Ammon's horn (tissue), 1 donor: ENCODE measurements at places on chromosomes 7 and 10.
A peak's percentile ranks its signal among the peaks of the same experiment; 100 is the strongest.

GRCh38 chr7:145252031-145252430, 416.2 kb upstream of the TPK1 start:
- DNase-seq = no peak

DNA sequence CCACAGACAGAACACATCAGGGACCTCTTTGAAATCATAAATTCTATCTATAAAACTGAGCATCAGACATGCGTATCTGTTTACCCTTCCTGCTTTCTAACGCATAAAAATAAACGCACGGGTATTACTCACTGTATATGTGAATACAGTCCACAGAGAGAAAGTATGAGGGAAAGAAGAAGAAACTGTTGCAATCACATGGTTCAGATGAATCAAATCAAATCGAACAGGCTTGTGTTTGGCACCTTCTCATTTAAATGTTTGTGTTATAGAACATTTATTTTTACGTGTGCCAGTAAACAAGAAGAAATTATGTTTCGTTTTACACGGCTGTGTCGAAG, 322.0 kb downstream of the FRMD4A start:
- no peak for DNase-seq

- DNase-seq = no peak
Measured at GRCh38 chr7:81926-82756, 110.2 kb upstream of the FAM20C start.

DNA sequence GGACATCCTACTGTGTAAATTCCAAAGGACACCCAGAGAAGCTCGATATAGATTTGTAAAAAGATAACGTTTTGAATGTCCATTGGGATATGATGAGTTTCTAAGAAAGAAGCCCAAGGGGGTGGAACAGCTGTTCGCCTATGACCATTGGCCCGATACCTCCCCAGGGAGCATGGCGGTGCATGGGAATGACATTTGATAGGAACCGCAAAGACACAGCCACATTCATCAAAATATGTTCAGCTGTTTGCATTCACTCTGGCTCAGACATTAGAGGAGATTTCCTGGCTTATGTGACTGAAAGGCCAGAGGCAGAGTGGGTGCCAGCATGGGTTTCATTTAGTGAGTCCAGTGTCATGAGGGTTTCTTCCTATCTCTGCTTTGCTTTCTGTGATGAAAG, 56.0 kb upstream of the BAIAP2L1 start:
- no peak for DNase-seq

DNA sequence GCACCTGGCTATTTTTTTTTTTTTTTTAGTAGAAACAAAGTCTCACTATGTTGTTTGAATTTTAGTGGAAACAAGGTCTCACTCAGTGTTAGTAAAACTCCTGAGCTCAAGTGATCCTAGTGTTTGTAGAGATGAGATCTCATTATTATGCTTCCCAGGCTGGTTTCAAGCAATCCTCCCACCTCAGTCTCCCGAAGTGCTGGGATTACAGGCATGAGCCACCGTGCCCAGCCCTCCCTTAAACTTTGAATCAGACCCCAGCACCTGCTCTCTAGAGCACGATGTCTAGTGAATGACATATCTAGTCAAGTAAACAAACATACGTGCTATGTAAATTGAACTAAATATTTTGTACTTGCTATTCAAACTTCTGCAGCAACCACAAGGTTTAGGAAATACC, 105.6 kb upstream of the MYO3A start:
- DNase-seq = no peak

- DNase-seq = no peak
Measured at GRCh38 chr10:102799691-102800471, 37.3 kb downstream of the CYP17A1 start.

DNA sequence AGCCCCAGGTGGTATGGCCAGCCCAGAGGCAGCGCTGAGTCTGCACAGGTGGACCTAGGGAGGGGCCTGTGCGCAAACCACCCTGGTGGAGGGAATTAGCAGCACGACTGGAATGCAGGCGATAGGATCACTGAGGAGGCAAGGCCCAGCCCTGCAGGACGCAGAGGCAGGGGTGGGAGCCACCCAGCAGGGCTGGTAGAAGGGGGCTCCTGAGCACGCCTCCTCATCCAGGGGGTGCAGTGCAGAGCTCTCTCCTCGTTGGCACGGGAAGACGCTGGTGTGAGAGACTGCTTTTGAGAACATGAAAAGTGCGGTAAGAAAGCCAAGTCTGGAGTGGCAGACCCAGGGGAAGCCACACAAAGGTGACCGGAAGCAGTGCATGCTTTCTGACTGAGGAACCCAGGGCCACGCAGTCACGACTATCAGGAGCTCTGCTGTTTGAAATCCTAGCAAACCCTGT, 6.0 kb downstream of the FXYD4 start:
- DNase-seq = no peak

DNA sequence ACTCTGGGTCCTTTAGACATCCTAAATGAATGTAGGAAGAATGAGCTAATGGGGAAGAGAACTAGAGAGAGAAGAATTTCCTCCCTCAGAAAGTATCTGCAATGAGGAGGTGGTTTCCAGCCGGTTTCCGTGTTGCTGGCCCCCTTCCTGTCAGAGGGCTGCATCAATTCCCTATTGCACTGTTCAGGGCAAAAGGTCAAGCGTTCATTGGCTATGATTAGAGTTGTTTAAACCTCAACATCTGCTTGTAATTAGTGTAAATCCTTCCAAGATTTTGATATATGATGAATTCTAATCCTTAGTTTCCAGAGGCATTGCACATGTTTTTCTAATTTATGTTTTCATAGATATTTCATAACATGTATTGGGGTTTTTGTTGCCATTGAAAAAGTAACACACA, 107.3 kb upstream of the SGCE start:
- no peak for DNase-seq

- peak; percentile 88 for DNase-seq
Measured at GRCh38 chr10:128064108-128064969, 61.9 kb downstream of the MKI67 start.

- peak; percentile 63 for DNase-seq
Measured at GRCh38 chr10:58299580-58299979, 30.6 kb downstream of the CISD1 start.

DNA sequence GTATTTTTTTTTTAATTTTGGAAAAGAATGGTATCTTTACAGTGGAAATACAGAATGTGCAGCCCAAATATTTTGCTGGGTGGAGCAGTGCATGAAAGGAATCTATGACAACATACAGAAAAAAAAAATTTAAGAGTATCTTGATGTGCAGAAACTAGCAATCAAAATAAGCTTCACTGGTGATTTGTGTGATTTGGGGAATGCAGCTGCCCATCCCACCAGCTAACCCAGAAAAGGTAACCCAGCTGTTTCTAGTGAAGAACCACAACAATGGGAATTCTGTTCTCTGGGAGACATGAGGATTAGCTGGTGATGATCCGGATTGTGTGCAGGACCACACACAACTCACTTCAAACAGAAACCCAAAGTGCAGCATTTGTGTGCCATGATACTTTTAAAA, 375.5 kb downstream of the SEMA3D start:
- DNase-seq = no peak

- peak; percentile 58 for DNase-seq
Measured at GRCh38 chr7:140317597-140317996, 80.7 kb downstream of the SLC37A3 start.

DNA sequence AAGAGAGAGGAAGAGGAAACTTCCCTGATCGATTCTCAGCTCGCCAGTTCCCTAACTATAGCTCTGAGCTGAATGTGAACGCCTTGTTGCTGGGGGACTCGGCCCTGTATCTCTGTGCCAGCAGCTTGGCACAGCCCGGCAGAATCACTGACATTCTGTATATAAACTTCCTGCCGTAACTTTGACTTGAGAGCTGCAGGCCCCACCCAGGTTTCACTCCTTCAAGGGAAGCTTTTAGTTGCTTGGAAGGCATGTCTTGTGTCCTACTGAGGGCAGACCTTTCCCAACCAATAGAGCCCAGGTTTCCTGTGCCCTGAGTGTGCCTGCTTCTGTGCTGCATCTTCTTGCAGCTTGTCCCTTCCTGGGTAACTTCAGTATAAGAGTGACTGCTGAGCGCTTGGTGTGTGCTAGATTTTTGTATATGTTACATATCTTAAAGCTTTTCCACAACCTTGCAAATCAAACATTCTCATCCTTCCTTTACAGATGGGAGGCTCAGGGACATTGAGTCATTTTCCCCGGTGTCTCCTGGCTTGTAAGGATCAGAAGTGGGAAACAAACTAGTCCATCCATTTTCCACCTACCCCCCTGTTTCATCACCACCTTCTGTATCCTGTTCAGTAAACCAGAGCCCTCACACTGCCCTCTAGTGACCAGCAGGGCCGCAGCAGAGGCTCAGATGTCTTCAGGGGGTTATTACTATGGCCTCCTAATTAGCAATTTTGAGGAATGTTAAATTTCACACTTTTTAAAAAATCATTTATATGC, 225.2 kb upstream of the PRSS58 start:
- DNase-seq = peak; percentile 66

DNA sequence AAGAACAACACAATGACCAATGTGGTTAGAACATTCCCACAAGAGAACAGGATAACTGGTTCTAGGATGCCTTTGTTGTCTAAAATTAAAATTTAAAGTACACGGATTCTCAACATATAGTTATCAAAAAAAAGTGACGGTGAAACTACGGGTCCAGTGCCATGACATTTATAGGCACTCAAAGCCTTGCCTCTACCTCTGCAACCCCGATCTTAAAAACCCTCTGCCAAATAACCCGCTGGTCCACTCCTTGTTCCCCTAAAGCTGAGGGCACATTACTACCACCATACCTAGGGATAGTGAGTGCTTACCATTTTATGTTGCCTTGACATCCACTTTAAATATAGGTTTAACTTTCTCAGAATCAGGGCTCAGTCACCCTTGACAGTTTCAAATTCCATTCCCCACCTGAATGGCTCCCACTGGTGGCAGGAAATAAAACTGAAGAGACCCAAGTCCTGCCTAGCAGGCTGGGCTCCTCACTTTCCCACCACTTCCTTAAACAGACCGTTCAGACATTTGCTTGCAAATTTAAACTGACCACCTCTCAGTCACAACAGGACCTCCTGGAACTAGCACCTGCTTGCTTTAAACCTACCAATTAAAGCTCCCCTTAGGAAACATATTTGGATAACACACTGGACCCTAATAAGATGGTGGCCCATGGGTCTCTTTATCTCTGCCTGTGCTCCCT, 169.9 kb upstream of the ASAH2 start:
- peak; percentile 56 for DNase-seq

DNA sequence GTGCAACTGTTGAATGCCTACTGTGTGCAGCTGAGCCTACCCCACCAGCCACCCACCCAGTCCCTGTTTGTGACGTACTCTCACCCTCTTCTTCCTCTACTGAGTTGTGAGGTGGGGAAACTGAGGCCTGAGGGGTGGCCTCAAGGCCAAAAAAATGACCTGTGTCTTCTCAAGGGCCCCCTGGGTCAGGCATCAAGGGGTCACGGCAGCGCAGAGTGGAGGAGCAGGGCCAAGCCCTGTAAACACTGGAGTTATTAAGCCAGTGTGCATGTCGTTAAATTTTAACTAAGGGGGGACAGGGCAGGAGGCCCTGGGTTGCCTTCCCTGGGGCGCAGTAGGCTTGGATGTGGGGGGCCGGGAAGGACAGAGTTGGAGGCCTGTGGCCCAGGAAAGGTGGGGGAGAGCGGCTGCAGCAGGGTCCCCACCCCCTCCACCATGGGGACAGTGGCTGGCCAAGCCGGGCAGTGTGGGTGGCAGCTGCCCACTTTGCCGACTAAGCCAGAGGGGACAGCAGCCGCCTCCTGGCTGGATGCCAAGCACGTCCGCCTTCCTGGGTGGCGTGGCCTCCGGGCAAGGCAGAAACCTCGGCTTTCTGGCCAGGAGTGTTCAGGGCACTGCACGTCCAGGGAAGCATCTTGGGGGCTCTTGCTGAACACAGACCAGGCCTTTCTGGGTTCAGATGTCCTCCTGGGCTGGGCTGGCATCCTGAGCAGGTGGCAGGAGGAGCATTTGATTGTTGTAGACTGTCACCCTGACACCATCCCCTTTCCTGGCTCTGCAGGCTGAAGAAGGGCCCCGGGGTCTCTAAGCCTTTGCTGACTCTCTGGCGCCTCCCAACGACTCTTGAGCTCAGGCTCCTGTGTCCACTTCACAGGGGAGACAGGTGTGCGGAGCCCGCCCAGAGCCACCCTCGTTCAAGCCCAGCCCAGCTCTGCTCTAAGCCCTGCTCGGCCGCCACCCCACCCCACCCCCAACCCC, 1.9 kb downstream of the SLC29A4 start:
- peak; percentile 59 for DNase-seq

DNA sequence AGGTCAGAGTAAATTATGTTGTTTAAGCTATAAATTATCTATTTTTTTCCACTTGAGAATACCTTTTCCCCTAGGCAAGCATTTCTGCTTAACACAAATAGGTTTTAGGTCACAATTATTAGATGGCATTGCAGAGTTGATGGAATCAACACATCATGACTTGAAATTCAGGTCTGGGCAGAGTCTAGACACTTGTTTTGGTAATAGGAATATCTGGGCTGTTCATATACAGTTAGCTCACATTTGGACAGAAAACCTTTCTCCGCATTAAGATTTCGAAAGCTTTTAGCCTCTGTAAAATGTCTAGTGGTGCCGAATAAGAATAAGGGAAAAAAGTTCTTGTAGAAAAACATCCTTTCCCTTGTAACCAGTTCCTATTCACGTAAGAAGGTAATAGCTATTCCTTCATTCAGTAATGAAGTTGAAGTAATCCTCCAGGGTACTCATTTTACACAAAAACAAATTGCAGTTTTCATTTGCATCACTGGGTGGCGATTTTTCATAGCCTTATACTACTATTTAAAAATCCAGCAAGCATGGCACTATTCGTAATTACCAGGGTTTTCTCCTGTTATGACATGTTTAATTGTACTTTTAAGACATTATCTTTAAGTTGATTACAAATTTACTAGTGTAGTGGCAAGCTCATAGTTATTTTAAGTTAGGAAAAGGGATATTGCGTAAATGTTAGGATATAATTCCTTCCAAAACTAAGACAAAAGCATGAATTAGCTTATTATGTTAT, 37.0 kb downstream of the RPA3 start:
- peak; percentile 82 for DNase-seq

- DNase-seq = peak; percentile 96
Measured at GRCh38 chr7:69934144-69934903, 336.0 kb downstream of the AUTS2 start.

DNA sequence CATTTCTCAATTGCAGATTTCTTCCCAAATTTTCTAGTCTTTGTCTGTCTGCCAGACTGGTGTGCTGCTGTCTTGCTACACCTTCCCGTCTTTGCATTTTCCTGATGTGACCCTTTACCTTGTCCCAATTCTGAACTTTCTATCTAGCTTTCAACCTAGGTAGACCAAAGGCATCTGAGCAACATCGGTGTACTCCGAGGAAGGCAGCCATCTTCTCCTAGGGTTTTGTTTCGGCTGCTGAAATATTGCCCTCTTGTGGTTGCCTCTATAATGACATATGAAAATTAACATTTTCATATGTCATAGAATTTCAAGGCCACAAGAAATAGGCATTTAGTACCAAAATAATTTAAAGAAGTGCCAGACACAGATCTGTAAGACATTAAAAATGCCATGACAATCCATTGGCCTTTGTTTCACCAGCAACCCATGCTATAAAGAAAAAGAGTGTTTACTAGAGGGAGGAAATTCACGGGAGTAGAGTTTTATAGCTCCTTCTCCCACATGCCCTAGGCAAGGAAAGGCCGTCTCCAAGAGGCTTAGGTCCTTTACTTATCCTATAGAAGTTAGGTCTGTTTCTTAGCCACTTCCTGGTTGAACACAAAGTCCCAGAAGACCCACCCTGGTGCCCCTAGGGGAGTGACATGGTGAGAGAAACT, 23.4 kb downstream of the OR9A2 start:
- DNase-seq = peak; percentile 52
